Sciatic nerve (tissue), 2 donors: ENCODE measurements at places on chromosomes 1 and 21.

DNA sequence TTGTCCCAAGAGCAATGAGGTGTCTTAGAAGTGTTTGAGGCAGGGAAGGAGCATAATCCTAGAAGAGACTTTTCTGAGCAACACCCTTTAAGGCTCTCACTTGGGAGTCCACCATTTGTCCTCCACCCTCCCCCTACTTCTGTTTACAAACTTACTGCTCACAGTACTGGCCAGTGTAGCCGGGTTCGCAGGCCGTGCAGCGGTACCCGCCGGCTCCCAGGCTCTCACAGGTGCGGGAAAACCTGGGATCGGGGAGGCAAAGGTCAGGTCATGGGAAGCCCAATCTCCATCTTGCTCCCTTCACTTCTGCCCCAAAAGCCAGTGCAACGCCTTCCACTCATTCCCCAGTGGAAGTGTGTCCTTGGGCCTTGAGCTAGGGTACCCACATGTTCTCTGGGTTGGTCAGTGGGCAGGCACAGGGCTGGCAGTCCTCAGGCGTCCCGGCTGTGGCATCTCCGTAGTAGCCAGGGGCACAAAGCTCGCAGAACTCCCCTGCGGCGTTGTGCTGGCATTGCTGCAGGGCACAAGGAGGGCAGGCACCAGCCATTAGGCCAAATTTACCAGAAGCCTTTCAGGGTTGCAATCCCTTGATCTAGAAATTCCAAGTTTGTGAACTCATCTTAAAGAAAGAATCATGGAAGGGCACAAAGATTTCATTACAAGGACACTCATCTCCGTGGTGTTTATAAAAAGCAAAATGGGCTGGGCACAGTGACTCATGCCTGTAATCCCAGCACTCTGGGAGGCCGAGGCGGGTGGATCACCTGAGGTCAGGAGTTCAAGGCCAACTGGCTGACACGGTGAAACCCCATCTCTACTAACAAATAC, 49.8 kb downstream of the LDLRAD2 start:
- DNase-seq: no peak

- no peak for DNase-seq
These were observed 93.3 kb downstream of the DDX20 start for GRCh38 chr1:111848852-111849545.

- no peak for DNase-seq
These were observed 9.5 kb downstream of the LSS start for GRCh38 chr21:46218906-46219590.

DNA sequence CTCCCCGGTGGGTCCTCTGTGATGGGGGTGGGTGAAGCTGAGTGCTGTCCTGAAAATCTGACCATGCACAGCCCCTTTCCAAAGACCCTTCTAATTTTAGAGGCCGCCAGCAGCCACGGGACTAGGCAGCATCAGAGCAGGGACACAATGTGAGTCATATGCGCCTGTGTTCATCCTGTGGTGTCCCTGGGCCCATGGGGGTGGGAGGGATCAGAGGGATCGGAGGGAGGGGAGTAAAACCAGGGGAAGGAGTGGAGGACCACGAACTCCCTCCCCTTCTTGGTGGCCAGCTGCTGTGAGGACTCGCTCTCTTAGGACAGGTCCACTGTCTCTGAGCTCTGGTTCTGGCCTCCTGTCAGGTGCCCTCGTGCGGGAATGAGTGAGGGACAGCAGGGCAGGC, 61.5 kb downstream of the ADARB1 start:
- DNase-seq: no peak
